ENCODE measurements at places on chromosomes 5 and 9. TPM values are rescaled to one million over a fixed set of nuclear protein-coding genes. Genes with fewer than 3 reads are reported as not detected.

Gene TRIM7
- total RNA-seq: 3.2 TPM

Gene AMACR
- total RNA-seq: 19.0 TPM

Gene DMRT3
- not detected for total RNA-seq

Gene PCDHGA5
- 0.29 TPM for total RNA-seq

Gene PCDHB8
- not detected for total RNA-seq

Gene ST8SIA4
- 0.18 TPM for total RNA-seq

Gene LRRC19
- not detected for total RNA-seq

Gene PPIC
- total RNA-seq: 37.5 TPM

Gene RGS7BP
- total RNA-seq: not detected

Gene RLN2
- 0.18 TPM for total RNA-seq

Gene PCDH12
- total RNA-seq: 0.29 TPM

Gene CCNI2
- not detected for total RNA-seq

Gene ZNF879
- 1.9 TPM for total RNA-seq

Gene DOCK2
- total RNA-seq: 15.6 TPM

Gene KLHL3
- total RNA-seq: 1.4 TPM

Gene TAF11L10
- not detected for total RNA-seq

Gene PCDHGA11
- total RNA-seq: 8.4 TPM

Gene ASPN
- total RNA-seq: 2.1 TPM

Gene RANBP3L
- total RNA-seq: not detected

Gene WDR5
- 30.1 TPM for total RNA-seq

Gene CKMT2
- total RNA-seq: 0.29 TPM

Gene NR2F1
- 92.0 TPM for total RNA-seq

Gene RNF20
- total RNA-seq: 18.3 TPM

Gene POU5F2
- not detected for total RNA-seq

Gene PPP3R2
- not detected for total RNA-seq

Gene TMEM252
- not detected for total RNA-seq

Gene HRCT1
- 0.18 TPM for total RNA-seq

Gene SARDH
- 5.3 TPM for total RNA-seq

Gene ISOC1
- 23.9 TPM for total RNA-seq

Gene CFAP77
- not detected for total RNA-seq

Gene CACNA1B
- under 0.01 TPM for total RNA-seq

Gene CMYA5
- 0.89 TPM for total RNA-seq

Gene GPR150
- total RNA-seq: 0.18 TPM

Data from myometrial cell (primary cell).